ENCODE measurements at places on chromosomes 7 and 10. TPM values are rescaled to one million over a fixed set of nuclear protein-coding genes. Genes with fewer than 3 reads are reported as not detected.

DNA sequence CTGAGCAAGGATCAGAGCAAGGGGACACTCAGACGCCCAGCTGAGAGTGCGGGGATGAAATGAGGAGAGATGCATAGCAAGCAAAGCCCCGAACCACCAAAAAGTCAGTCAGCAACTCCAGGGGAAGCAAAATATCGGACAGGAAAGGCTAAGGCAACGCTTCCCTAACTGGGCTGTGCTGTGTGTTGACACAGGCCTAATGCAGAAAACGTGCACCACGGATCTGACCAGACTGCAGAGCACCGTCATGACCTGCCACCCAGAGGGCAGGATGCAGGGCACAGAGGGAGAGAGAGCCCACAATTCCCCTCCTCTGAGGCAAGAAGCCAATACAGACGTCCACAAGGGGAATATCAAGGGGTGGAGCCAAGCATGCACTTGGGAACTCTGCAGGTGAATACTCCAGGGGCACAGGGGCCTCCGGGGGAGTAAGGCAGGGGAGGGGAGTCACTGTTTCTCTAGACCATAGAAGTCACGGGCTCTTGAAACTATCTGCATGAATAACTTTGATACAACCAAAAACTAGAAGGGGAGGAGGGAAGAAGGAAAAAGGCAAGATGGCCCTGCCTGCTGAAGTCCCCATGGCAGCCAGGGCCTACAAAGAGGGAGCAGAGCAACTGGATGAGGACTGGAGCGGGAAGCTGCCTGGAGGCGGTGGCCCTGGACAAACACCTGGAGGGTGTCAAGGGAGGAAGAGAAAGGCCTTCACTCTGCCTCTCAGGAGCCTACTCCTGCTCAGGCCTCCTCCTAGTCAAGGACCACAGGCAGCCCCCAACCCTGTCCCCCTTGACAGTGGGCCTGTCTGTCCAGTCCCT, 26.2 kb downstream of the GRID1 start:
- DNase-seq: no peak

DNA sequence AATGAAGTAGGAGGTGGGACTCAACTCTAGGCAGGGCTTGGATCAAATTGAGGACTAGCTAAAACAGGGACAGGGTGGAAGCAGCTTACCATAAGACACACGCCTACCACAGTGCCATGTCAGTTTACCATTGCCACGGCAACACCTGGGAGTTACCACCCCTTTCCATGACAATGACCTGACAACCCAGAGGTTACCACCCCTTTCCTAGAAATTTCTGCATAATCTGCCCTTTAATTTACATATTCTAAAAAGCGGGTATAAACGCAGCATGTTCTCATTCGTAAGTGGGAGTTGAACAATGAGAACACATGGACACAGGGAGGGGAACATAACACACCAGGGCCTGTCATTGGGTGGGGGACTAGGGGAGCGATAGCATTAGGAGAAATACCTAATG, 72.7 kb downstream of the GCC1 start:
- DNase-seq: no peak

GRCh38 chr10:1594372-1595241, 142.7 kb downstream of the ADARB2 start:
- DNase-seq: no peak

The PVRIG gene
- total RNA-seq: not detected

The DDC gene
- 2.7 TPM for total RNA-seq

The SPDYE16 gene
- 0.37 TPM for total RNA-seq

The CBX3 gene
- 26.7 TPM for total RNA-seq

All from pancreas (tissue), 10 donors.